ENCODE measurements at places on chromosomes 1 and 21.

DNA sequence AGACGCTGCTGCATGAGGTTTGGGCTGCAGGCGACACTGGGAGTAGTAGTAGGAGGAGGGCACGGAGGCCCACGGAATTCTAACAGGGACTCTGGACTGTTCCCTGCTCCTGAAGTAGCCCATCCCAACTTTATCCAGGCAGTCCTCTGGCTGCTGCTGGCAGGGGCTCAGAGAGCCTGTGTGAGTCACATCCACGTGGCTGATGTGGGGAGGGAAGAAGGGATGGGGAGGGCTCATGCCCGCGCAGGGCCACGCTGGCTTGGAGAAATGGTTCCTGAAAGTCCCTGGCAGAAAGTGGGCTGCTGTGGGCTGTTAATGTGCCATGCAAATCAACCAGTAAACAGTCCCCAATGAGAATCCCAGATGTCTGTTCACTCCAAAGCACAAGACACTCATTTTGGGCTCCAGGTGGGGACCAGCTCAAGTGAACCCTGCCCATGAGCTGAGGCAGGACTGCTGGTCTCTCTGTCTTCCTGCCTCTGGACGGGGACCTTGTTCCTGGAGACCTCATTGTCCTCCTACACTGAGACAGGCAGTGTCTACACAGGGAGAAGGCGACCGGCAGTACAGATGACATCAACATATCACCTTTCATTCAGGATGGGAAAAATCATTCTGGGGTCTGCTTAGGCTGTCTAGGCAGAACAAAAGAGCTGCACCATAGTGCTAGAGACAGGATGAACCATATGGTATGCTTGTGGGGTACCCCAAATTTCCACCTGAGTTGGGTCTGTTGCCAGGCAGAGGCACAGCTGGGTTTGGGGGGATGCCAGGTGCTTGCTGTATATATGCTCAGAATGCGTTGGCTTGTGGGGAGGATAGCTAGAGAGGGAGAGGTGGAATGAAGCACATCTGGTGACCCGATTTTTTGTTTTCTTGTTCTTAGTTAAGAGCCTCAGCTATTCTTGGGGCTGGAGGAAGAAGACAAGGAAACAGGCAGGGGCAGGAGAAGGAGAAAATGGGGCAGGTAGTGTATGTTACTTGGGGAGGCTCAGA lies 57.9 kb upstream of the FMOD start:
- no peak for DNase-seq

DNA sequence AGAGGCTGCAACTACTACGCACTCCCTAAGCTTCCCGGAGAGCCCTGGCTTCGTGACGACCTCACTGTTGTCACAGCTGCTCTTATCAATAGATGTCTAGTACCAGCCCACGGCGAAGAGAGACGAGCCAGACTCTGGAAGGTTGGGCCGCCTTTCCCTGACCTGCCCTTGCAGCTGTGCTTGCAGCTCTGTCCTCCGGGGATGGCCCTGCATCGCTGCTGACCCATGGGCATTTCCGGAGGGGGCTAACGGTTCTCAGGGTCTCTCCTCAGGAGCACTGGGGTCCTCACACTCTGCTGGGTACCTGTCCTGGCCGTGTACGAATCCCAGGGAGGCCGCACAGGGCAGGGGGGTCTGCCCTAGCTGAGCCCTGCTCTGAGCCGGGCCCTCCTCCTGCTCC lies 93.8 kb upstream of the COL6A1 start:
- no peak for DNase-seq

DNA sequence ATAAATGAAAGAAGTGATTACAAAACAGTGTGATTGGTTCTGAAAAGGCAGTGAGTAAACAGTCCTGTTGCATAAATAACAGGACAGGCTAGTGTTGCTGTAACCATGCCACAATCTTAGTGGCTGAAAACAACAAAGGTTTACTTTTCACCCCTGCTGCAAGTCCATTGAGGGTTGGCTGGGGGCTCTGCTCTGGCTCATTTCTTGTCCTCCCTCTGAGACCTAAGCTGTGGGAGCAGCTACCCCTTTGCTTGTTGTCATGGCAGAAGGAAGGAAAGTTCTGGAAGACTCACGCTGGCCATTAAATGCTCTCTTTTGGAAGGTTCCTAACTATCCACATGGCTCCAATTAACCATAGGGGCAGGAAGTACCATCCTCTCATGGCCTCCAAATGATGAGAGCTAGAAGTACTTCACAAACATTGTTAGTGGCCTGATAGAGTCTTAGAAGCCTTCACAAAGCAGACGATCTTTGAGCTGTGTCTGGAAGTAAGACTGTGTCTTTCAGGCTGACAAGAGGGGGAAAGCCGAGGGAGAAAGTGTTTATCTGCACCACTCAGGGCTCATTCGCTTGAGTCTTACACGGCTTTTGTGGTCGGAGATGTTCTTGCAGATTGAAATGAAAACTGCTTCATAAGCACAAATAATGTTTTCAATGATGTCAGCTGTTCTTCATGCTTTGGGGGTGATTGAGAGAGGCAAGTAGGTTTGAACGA lies 11.9 kb downstream of the RCSD1 start:
- no peak for DNase-seq

GRCh38 chr1:113683384-113684152 lies 75.7 kb downstream of the PHTF1 start:
- DNase-seq, result no peak

DNA sequence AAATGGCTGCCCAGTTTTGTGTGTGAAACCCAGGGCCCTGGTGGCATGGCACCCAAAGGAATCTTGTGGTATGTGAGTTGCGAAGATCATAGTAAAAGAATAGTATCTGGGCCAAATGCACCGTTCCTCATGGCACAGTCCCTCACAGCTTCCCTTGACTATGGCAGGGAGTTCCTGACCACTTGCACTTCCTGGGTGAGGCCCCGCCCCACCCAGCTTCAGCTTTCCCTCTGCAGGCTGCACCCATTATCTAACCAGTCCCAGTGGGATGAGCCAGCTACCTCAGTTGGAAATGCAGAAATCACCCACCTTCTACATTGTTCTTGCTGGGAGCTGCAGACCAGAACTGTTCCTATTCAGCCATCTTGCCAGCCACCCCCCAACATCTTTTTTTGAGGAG lies 63.0 kb downstream of the SLC5A9 start:
- no peak for DNase-seq

GRCh38 chr1:115426231-115426771 lies 88.3 kb upstream of the NGF start:
- DNase-seq, result no peak

- DNase-seq, result peak; percentile 80
Observed at GRCh38 chr21:44962403-44962966, 22.7 kb downstream of the SLX9 start.

Measured in smooth muscle cell of the brain vasculature (primary cell).